Motor neuron (in vitro differentiated cells): ENCODE measurements at places on chromosomes 1 and 21. TPM values are rescaled to one million over a fixed set of nuclear protein-coding genes. Genes with fewer than 3 reads are reported as not detected.

Gene GABPA
- total RNA-seq = 35.8 TPM in 2 replicates

Gene HFM1
- 0.38 and 0.46 TPM in 2 replicates for total RNA-seq

DNA sequence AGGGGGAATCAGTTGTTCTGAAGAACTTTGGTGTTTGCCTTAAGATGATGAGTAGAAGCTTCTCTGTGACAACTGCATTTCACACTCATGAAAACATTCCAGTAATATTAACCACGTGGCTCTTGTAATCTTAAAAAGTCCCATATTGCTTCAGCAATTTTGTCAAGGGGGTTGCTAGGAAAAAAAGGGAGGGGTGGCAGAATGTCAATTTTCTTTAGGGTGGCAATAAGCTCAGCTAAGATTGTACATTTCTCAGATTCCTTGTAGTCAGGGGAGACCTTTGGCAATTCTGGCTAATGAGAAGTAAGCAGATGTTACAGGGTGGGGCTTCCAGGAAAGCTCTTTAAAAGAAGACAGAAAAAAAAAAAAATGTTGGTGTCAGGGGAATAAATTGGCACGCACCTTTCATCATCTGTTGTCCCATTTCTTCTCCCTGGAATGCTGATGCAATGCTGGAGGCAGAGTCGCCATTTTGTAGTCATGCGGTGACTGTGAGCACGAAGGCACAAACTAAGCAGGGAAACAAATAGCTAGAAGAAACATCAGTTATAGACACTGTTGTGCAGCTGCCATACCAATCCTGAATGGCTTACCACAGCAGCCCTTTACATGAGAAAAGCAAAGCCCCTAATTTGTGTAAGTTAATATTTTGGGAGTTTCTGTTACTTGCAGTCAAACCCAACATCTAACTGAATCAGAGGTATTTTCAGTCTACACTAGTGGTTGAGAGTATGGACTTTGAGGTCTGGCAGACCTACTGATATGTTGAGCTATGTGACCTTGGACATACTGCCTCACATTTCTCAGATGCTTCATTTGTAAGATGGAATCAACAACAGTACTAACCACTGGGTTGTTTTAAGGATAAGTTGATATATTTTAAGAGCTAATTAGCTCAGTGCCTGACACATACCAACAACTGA is 56.1 kb upstream of the MRPS6 start:
- ATAC-seq = peak; percentile 76

Gene TTC34
- total RNA-seq = 0.78 and 1.00 TPM in 2 replicates

Gene LHX8
- 0.23 TPM in 1 of 2 replicates, not detected in the other for total RNA-seq
